ENCODE measurements at places on chromosomes 3 and 15. TPM values are rescaled to one million over a fixed set of nuclear protein-coding genes. Genes with fewer than 3 reads are reported as not detected.
A peak's percentile ranks its signal among the peaks of the same experiment; 100 is the strongest.

Gene RSRC1
- polyA plus RNA-seq = 1.2 TPM

GRCh38 chr3:197006446-197006845 lies 23.2 kb downstream of the MELTF start:
- DNase-seq = no peak

GRCh38 chr15:90456236-90456635 lies 68.2 kb downstream of the IQGAP1 start:
- DNase-seq = no peak

GRCh38 chr3:50615190-50615589 lies 1.8 kb upstream of the MAPKAPK3 start:
- DNase-seq = no peak

Gene PAQR9
- polyA plus RNA-seq = not detected

DNA sequence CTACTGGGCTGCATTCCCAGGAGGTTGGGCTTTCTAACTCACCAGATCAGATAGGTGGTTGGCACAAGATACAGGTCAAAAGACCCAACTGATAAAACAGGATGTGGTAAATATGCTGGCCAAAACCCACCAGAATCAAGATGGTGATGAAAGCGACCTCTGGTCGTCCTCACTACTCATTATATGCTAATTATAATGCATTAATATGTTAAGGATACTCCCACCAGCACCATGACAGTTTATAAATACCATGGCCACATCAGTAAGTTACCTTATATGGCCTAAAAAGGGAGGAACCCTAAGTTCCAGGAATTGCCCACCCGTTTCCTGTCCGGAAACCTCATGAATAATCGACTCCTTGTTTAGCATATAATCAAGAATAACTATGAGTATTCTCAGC lies 31.6 kb downstream of the CFAP44 start:
- DNase-seq = no peak

- DNase-seq = no peak
Measured at GRCh38 chr3:117059956-117060270, 350.3 kb downstream of the TUSC7 start.

DNA sequence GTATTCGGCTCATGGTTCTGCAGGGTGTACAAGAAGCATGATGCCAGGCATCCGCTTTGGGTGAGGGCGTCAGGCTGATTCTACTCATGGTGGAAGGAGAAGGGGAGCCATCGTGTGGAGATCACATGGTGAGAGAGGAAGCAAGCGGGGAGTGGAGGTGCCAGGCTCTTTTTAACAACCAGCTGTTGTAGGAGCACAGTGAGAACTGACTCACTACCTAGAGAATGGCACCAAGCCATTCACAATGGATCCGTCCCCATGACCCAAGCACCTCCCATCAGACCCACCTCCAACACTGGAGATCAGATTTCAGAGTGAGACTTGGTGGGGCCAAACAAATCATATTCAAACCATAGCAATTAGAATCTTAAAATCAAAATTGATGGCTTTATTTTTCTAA lies 259.8 kb upstream of the CTDSPL start:
- DNase-seq = no peak

- no peak for DNase-seq
Measured at GRCh38 chr3:18378218-18378617, 46.9 kb downstream of the SATB1 start.

DNA sequence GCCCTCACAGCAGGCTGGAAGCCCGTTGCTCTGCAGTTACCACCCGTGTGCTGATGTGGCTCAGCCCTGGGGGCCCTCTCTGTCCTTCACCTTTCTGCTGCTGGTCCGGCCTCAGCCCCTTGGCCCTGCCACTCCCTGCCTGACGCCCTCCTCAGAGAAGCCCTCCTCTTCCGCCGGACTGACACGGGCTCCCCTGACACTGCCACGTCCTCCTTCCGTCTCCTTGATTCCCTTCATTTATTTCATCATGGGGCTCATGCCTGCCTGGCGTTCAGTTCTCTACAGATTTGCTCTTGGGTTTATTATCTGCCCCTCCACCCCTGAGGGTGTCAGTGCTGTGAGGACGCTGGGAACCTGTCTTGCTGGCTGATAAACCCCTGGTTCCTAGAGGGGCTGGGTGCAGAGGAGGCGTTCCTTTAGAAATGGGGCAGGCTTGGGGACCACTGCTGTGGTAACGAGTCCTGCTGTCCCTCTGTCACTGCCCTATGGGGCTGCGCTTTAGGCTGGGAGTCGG lies 19.6 kb downstream of the FBLN2 start:
- DNase-seq = no peak

DNA sequence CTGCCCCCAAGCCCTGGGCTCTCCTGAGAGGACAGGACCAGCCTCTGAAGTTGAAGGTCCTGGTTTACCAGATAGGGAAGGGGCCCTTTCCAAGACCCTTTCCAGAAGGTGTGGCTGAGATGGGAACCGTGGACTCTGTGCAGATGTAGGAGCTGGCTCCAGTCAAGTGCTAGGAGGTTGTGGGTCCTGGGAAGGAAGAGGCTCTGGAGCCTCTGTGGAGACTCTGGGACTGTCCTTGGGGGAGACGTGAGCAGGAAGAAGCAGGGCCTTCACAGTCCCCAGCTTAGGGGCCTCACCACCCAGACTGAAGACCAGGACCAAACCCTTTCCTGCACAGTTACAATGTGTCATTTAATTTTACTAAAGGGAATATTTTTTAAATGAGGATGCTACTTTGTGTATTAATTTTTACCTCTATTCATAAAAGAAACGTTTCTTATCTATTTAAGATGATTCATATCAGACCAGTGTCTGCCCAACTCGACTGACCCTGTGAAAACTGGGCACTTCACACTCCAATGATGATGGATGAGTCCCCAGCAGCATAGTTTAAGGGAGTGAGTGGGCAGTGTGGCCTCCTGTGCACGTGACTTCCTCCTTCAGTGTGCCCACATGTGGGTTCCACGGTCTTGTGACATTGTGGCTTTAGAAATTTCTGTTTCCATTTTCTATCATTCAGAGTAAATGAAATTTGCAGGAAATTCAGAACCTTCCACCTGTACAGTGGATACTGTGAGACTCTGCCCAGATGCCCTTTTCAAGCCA lies 10.9 kb downstream of the CCR5AS start:
- no peak for DNase-seq

Gene SLC25A26
- polyA plus RNA-seq = 23.5 TPM

DNA sequence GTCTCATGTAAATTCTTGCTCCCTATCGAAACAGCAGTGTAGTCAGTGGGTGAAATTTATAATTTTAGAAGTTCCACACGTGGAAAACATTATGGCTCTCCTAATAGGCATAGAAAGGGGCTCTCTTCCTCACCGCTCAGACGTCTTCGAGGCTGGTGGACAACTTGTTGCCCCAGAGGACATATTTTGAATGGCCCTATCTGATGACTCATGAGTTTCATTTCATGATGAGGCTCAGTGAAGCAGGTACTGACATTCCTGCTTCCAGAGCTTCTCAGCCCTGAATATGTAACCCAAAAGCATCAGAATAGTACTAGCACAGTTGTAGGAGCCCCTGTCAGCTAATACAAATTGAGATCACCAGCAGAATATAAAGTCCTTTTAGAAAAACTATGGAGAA lies 117.9 kb downstream of the HERC1 start:
- no peak for DNase-seq

GRCh38 chr3:104349836-104350235 lies 1016.9 kb upstream of the ALCAM start:
- DNase-seq = no peak

DNA sequence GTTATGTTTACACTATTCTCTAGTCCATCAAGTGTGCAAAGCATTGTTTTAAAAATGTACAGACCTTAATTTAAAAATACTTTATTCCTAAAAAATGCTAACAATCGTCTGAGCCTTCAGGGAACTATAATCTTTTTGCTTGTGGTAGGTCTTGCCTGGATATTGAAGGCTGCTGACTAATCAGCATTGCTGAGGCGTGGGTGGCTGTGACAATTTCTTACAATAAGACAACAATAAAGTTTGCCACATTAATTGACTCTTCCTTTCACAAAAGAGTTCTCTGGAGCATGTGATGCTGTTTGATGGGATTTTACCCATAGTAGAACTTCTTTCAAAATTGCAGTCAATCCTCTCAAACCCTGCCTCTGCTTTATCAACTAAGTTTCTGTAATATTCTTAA lies 384.0 kb upstream of the TGFBR2 start:
- DNase-seq = no peak

Gene ARRDC4
- 1.2 TPM for polyA plus RNA-seq

Gene TLR9
- polyA plus RNA-seq = 0.11 TPM

Gene PDE12
- 12.7 TPM for polyA plus RNA-seq

DNA sequence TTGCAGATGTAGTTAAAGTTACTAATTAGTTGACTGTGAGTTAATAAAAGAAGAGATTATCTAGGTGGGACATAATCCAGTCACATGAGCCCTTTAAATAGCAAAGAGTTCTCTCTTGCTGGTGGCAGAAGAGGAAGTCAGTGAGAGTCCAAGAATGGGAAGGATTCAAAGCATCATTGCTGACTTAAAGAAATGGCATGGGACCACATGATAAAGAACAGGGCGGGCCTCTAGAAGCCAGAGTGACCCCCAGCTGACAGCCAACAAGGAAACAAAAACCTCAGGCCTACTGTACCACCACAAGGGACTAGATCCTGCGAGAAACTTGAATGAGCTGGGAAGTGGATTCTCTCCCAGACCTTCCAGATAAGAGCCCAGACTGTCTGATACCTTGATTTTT lies 447.2 kb upstream of the CCDC54 start:
- DNase-seq = no peak

DNA sequence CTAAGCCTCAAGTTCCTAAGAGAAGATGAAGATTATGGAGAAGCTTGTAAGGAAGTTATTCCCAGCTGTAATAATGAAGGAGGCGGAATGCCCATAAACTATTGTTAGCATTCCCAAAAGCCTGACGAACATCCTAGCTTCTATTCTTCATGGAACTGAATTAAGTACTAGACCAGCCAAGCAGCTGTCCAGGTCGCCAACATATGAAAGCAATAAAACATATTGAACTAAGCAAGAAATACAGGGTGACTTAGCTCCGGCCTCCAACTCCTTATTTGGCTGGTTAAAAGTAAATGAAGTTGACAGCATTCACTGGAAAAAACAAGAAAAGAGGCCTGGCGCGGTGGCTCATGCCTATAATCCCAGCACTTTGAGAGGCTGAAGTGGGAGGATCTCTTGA lies 174.0 kb upstream of the TPM1 start:
- DNase-seq = no peak

- DNase-seq = no peak
Measured at GRCh38 chr3:17355591-17355990, 386.8 kb downstream of the TBC1D5 start.

GRCh38 chr3:58198362-58198761 lies 12.4 kb downstream of the DNASE1L3 start:
- DNase-seq = no peak

DNA sequence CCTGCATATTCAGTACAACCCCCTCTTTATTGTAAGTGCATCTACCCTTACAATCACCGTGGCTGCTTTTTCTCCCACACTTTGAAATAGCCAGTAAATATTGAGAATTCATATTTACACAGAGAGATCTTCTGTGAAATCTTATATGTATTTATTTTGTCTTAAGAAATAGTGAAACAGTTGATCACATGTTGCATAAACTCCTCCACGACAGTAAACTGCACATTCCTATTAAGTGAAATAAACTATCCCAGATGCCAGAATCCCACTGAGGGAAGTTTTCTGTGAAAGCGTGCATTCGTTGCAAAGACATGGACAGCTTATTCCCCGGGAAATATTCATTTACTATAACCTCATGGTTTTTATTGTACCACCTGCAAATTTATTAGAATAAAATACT lies 796.0 kb downstream of the ROBO2 start:
- no peak for DNase-seq

Gene CAPN7
- polyA plus RNA-seq = 11.7 TPM

DNA sequence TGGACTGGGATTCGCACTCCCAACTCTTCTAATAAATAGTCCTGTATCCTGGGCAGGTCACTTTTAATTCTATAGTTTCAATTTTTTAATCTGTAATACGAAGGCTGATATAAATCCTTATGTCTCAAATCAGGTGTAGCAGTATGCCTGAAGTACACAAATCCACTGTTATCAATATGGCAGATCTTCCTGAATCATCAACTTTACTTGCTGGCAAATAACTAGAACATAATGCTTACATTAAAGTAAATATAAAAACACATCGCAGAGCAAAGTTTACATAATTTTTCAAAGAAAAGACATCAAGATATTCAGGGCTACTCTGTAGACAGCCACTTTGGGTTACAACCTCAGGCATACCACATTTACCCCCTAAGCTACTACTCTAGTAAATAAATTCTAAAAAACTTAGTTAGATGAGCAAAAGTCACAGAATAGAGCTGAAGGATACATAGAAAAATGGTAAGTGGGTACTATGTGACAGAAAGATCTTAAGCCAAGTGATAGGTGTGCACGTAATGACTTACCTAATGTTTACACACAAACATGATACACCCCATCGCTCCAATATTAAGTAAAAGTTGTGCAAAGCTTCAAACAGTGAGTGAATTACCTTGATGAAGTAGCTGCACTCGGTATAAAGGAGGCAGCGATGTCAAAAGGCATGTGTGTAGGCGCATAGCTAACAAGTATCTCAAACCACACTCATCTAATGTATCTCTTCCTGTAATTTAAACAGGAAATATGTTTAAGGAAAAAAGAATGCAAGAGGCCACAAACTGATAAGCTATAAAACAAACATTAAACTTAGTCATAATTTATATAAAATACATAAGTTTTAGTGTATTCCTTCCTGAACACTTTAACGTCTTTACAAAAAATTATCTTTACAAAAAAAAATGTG lies 127.9 kb downstream of the DMXL2 start:
- peak; percentile 61 for DNase-seq

DNA sequence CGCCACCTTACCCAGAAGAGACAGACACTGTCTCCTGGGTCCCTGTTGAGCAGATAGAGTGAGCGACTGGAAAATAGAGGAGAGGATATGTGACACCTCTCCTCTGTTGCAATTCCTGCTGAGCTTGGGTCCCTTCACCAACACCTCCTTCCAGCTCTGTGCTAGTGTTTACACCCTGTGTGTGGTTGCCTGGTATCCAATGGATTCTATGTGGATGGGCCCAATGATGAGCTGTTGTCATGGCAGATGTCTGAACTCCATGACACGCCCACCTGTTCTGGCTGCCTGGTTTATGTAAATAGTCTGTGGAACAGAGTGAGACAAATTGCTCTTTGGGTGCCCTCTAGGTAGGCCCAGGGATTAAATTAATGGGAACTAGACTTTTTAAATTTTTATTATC lies 23.7 kb downstream of the RBM5 start:
- DNase-seq = no peak

Gene IL17RD
- 0.29 TPM for polyA plus RNA-seq

Gene NDUFAF3
- polyA plus RNA-seq = 91.4 TPM

DNA sequence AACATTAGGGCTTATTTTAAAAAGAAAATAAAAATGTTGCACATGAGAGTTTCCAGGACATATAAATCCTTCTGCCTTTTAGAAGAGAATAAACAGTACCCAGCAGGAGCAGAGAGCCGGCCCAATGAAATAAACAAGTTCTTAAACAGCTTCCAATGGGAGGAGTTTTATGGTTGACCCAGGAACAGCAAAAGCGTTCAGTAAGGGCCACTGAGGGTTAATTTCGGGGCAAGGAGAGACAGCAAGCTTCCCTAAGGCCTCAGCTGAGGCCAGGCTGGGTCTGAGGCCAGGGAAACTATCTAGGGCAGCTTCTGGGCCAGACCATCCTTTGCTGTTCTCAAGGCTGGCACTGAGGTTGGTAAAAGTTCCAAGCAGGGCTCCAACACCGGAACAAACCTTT lies 3.4 kb downstream of the PDZRN3 start:
- no peak for DNase-seq

GRCh38 chr3:41920406-41920965 lies 41.4 kb downstream of the ULK4 start:
- no peak for DNase-seq

GRCh38 chr3:143594206-143594605 lies 254.1 kb downstream of the SLC9A9 start:
- no peak for DNase-seq

Measured in endothelial cell of umbilical vein (primary cell).